ENCODE measurements at places on chromosomes 7 and 10.

DNA sequence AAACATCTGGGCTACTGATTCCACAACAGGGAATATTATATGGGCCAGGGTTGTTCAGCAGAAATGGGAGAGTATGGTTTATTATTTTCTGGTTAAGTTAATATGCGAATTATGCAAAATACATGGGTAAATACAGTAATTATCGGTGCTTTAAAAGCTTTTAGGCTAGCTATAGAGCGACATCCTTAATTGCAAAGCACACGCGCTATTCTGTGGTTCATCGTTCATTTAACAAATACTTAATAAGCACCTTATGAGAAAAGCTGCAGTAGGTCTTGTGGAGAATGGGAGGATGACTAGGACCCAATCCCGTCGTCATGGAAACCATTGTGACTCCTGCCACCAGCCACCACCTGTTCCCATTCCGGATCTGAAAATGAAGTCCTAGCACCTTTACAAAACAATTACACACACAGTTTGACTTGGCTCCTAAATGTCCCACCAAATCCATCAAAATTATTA, 623 bp upstream of the CEP41 start:
- no peak for DNase-seq

GRCh38 chr10:33655165-33655815, 320.8 kb upstream of the NRP1 start:
- no peak for DNase-seq

GRCh38 chr7:6934981-6935380, 108.9 kb upstream of the CCZ1B start:
- no peak for DNase-seq

DNA sequence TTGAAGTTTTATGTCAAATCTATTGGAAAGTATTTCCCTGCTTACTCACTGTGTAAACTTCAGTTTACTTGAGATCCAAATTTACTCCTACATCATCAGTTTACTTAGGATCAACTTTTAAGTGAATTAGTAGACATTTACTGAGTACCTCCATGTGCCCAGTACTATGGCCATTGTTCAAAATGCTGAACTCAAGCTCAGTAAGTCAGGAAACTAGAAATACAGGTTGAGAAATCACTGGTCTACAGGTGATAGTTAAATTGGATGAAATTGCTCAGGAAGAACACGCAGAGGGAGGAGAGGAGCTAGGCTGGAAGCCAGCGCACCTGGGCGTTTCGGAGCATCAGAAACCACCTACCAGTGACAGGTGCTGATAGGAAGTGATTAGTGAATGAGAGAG, 25.5 kb upstream of the EBLN1 start:
- no peak for DNase-seq

GRCh38 chr10:21702633-21703111, 168.6 kb downstream of the MLLT10 start:
- DNase-seq: no peak

DNA sequence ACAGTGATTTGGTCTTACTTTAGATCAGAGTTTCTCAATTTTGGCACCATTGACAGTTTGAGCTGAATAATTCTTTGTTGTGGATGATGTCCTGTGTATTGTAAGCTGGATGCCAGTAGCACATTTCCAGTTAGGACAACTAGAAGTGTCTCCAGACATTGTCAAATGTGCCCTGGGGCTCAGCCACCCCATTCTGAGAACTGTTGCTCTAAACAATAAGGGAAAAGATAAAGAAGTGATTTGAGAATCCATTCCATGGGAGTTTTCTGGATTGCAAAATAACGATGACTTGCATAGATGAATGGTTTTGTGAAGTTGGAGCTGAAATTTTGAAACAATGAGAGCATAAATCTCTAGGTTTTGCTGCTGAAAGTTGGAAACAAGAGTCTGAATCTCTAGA, 44.6 kb downstream of the NUP205 start:
- no peak for DNase-seq

GRCh38 chr10:51471271-51471670, 228.1 kb downstream of the CSTF2T start:
- DNase-seq: no peak

GRCh38 chr10:72186258-72186981, 29.4 kb upstream of the ANAPC16 start:
- DNase-seq: no peak

Measured in spinal cord (tissue), 10 donors.